ENCODE measurements at places on chromosomes 7 and 10. TPM values are rescaled to one million over a fixed set of nuclear protein-coding genes. Genes with fewer than 3 reads are reported as not detected.
A peak's percentile ranks its signal among the peaks of the same experiment; 100 is the strongest.

VPS37D gene
- polyA plus RNA-seq: 3.1 TPM

GRCh38 chr10:30943451-30943850 is 88.2 kb downstream of the ZNF438 start:
- no peaks in the 10 kb centered on the region for H3K36me3 ChIP-seq
- DNase-seq: no peak
- H3K4me1 ChIP-seq: peaks cover 2% of the 10 kb centered on the region
- H3K27ac ChIP-seq: no peak overlapping the region
- no peaks in the 10 kb centered on the region for H3K27me3 ChIP-seq
- H3K4me3 ChIP-seq: no peak overlapping the region

DNA sequence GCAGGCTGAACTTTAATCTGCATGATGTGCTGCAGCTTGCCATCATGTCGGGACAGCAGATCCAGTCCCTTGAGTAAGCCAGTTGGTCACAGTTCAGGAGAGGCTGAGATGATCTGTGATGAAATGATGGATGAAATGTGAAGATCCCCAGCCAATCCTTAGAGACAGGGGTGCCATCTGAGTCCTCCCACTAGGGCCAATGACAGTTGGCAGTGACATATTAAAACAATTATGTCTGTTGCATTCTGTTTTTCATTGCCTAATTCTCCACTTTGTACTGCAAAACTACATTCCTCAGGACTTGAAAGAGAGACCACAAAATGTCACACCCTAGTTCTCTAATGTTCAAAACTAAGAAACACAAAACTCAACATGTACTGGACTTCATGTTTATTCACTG is 66.3 kb upstream of the CAV2 start:
- no peak overlapping the region for H3K4me3 ChIP-seq
- H3K4me1 ChIP-seq: peaks cover 13% of the 10 kb centered on the region

DNA sequence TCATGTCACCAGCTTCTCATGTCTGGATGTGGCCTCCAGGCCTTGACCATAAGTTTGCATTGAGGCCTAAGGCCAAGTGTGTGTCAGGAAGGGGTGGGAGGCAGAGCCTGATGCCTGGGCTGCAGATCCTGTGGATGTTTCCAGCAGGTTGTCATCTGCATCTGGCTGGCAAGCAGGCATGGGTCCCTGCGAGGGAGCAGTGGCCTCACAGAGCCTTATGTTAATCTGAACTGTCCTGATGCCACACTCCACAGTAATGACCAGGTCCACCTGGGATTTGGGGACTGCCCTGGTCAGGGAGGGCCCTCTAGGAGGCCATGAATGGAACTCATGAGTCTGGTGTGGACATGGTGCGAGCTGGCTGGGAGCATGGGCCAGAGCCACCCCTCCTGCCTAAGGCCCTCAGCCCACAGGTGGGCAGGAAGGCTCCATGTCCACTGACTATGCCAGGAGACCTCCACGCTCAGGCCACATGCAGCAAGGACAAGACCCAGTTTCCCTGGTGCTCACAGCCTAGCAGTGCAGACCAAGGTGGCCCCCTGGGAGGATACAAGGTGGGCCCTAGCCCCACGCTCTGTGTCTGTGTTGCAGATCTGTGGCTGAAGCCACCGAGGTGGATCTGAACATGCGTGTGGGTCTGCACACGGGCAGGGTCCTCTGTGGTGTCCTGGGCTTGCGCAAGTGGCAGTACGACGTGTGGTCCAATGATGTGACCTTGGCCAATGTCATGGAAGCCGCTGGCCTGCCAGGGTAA is 83.1 kb downstream of the ADCY1 start:
- no peak overlapping the region for H3K27ac ChIP-seq
- DNase-seq: no peak

GAD2 gene
- polyA plus RNA-seq: not detected

RET gene
- 0.10 TPM for polyA plus RNA-seq

DNA sequence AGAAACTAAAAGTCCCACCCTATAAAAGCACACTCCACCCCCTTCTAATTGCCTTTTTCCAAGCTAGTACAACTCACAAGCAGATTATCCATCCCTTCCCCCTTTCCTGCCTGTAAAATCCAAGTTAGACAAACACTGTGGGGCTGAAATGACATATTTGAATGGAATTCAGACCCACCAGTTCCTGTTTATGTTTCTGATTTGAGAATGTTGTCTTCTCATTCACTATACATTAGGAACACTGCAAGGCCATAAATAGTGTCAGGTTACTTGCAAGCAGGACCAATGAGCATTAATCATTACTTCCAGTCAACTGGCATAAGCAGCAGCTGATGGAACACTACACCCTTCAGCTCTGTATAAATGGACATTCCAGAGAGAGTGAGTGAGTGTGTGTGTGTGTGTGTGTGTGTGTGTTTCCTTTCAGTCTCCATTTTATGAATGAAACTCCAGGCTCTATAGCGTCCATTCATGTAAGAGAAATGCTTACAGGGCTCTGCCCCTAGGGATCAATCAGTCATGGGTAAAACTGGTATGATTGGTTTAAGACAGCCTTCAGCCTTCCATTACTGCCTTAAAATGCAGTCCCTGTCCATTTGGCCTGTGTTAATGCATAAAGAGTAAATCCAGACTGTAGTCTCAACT is 69.3 kb downstream of the ETV1 start:
- DNase-seq: peak; percentile 100
- H3K36me3 ChIP-seq: no peaks in the 10 kb centered on the region
- H3K4me3 ChIP-seq: no peak overlapping the region
- H3K4me1 ChIP-seq: peaks cover 1% of the 10 kb centered on the region
- H3K27ac ChIP-seq: peak overlapping the region; percentile 76
- H3K27me3 ChIP-seq: no peaks in the 10 kb centered on the region

GRCh38 chr10:12985347-12985746 is 16.2 kb downstream of the CCDC3 start:
- no peak overlapping the region for H3K27ac ChIP-seq
- peaks cover under 1% of the 10 kb centered on the region for H3K27me3 ChIP-seq
- H3K4me1 ChIP-seq: no peaks in the 10 kb centered on the region

DNA sequence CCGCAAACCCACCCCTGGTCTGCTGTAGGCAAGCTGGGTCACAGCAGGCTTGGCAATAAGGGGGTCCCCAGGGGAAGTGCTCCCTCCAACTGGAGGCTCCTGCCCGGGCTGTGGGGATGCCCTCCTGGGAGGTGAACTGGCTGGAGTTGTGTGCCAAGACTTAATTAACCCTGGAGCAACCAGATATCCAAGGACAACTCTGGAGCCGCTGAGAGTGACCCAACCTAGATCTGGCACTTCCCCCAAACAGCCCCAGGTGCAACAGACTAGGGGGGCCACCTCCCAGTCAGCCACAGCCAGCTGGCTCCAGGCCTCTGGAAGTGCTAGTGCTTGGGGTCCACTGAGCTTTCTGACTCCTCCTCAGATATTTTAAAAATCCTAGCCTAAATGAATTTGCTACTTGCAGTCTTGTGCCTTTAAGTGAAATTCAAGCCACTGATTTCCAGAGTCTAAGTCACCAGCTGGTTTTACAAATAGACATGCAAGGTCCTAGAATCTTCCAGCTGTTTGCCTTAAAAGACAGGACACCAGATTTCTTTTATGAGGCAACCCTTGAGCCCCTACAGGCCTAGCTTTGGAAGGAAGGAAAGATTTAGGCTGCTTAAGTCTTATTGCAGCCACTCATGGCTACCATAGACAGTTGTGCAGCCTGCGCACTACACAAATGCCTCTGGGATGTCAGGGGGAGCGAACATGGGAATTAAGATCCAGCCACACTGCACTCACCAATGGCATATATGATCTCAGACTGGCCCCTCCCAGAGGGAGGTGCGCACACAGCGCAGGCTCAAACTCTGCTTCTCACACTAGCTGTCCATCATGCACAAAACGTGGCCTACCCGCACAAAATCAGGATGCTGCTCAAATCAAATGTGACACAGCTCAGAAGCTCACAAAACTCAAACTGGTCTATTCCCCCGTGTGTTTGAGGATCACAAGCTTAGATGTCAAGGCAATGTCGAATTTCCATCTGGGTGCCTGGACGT is 42.6 kb upstream of the MYL10 start:
- H3K36me3 ChIP-seq: no peaks in the 10 kb centered on the region
- H3K27ac ChIP-seq: no peak overlapping the region
- peaks cover 3% of the 10 kb centered on the region for H3K4me1 ChIP-seq
- H3K4me3 ChIP-seq: no peak overlapping the region
- peaks cover 17% of the 10 kb centered on the region for H3K27me3 ChIP-seq
- DNase-seq: no peak

DNA sequence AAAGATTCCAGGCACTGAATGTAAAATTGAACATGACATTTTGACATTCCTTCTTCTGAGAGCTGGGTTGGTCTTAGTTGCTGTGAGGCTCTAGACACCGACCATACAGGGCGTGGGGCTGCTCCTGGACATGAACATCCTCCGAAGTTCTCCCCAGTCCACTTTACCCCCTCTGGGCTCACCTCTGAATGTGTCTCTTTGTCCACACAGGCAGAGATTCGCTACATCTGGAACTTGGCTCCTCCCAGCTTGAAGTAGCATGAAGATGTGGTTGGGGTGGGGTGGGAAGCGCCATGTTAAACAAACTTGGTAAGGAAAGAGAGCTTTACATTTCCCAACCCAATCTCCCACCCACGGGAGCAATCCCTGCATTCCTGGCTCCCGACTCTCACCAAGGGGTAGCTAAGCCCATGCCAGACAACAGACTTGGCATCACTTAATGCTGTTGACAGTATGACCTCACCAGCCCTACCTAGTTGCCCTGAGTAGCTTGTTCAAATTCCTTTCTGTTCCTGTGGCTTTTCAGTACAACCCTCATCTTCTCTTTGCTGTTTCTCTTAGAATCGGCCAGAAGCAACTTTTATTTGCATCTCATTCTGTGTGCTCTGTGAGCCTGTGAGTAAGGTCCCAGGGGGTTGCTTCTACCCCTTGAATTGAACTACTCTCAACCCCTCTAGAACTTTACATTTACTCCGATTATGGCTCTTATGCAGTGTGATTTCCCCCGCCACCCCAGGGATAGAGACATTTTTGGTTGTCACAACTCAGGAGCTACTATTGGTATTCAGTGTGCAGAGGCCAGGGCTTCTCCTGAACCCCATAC is 211.4 kb downstream of the SEC23IP start:
- H3K36me3 ChIP-seq: no peaks in the 10 kb centered on the region
- H3K27ac ChIP-seq: no peak overlapping the region
- DNase-seq: no peak

DNA sequence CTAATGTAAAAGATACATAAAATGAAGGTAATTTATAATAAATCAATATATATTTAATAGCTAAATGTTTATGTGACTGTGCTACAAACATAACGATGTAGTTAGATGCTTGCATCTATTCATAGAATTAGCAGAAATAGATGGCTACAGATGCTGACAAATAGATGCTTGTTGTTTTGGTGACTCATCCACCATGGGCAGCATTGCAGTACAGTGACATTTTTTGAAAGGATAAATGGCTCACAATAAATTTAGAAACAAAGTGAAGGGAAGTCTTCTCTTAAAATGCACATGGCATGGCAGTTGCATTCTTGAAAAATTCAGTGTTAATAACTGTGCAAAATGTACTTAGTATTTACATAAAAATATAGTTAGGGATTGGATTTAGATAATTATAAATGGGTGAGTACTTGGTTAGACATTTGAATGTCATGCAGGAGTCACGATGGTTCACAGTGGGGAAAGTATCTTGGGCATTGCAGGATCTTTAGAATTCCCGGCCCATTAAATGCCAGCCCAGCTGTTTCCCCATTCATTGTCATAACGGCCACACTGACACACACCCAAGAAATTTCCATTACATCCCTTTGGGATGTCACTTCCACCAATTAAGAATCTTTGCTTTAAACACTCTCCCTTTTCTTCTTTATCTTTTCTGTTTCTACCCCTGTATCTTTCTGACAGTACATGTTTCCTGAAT is 564.1 kb downstream of the ATRNL1 start:
- no peaks in the 10 kb centered on the region for H3K36me3 ChIP-seq
- no peaks in the 10 kb centered on the region for H3K4me1 ChIP-seq
- H3K27ac ChIP-seq: no peak overlapping the region
- H3K27me3 ChIP-seq: no peaks in the 10 kb centered on the region
- no peak for DNase-seq
- H3K4me3 ChIP-seq: no peak overlapping the region

GRCh38 chr7:102425639-102426267 is 7.6 kb upstream of the ORAI2 start:
- peaks cover 38% of the 10 kb centered on the region for H3K36me3 ChIP-seq
- H3K4me3 ChIP-seq: no peak overlapping the region
- H3K4me1 ChIP-seq: no peaks in the 10 kb centered on the region

DNA sequence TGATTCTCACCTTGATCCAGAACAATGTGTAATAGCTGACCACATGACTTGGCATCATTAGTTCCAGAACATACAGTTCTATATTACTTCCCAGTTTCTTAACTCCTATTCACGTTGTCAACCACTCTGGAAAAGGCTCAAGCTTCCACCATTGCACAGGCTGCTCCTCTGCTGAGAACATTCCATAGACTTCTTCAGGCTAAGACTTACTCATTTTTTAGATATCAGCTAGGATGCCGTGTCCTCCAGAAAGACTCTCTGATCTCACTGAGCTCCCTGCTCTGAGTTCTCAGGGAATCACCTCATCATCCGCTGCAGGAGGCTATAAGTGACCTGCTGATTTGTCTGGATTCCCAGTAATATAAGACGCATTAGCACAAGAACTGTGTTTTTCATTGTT is 73.1 kb downstream of the HTR7 start:
- no peaks in the 10 kb centered on the region for H3K4me1 ChIP-seq
- H3K4me3 ChIP-seq: no peak overlapping the region
- peaks cover 5% of the 10 kb centered on the region for H3K27me3 ChIP-seq

DNA sequence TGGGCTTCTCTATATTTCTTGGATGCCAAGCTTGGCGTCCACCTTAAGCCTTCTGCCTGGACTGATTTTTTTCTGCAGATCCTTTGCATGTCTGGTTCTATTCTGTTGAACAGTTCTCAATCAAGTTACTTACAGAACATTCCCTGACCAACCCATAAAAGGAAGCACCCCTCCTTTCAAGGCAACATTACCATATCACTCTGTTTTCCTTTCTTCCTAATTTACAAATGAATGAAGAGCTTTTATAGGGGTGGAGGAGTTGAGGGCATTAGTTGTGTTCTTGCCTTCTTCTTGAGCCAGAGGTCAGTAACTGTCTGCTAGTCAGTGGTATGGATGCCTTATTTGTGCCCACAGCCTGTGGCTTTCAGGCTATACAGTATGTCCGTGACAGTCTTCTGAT is 361.0 kb downstream of the PHTF2 start:
- no peak for DNase-seq
- peaks cover 2% of the 10 kb centered on the region for H3K36me3 ChIP-seq
- H3K27ac ChIP-seq: no peak overlapping the region
- H3K4me3 ChIP-seq: no peak overlapping the region
